ENCODE measurements at places on chromosomes 4 and X.
A peak's percentile ranks its signal among the peaks of the same experiment; 100 is the strongest.

DNA sequence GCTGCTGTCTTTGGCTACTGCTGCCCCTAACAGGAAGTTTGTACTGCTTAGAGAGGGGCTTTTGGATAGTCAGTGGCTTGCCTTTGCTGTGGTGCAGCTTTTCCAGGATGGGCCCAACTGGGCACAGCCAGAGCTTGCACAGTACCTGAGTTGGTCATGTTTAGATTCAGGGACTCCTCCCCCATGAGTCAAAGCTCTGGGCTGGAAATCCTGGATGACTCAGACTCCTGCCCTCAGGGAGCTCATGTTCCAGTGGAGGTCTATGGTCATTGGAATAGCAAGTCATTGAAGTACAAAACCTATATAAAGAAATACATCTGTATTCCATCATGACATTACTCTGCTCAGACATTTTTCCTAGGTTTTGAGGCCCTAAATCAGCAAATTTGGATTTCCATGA is 66.7 kb upstream of the PJA1 start:
- no peak for DNase-seq

- DNase-seq: no peak
These were observed 10.1 kb downstream of the ELF4 start for GRCh38 chrX:130100180-130100579.

DNA sequence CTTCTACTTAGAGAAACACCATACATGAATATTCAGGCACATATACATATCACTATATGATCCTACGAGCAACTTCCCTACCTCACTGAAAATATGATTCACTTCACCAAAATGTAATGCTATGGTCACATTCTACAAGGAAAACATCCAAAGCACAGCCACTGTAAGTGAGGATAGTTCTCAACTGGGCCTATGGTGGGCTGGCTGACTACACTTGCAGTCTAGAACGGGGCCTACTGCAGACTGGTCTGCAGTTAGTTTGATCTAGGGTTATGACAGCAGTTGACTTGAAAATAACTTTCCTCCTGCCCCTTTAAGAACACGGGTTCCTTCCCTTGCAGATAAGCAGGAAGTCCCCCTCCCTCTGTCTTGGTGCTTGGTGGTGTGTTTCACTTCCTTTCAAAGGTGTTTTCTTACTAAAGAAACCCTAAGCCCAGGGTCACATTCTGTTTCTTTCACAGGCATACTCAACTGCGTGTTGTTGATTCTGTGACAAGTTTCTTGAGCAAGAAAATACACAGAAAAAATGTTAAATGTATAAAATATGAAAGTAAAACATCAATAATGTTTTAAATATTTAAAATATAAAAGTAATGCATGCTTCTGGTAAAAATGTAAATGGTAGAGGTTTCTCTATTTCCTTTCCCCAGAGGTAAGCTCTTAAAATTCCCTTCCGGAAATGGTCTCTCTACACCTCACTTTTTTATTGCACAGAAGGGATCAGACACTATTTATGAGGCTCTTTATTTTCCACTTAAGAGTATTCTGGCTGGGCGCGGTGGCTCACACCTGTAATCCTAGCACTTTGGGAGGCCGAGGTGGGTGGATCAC is 18.0 kb upstream of the TMSB4X start:
- no peak for DNase-seq

DNA sequence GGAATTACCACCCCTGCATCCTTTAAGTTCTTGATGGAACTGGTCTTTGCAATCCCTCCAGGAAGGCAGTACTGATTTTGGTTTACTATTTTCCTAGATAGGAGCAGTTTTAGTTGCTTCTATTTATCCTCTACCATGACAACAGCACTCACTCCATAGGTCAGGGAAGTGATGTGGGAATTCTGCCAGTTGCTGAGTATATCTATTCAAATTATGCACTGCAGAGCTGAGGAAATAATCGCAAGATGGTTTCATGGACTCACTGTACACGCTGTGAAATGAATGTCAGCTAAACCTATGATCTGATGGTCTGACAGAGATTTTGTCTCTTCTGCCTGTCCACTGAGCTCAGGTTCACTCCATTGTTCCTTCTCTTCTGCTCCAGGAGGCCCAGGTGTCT is 135.8 kb downstream of the FAAH2 start:
- no peak for DNase-seq

DNA sequence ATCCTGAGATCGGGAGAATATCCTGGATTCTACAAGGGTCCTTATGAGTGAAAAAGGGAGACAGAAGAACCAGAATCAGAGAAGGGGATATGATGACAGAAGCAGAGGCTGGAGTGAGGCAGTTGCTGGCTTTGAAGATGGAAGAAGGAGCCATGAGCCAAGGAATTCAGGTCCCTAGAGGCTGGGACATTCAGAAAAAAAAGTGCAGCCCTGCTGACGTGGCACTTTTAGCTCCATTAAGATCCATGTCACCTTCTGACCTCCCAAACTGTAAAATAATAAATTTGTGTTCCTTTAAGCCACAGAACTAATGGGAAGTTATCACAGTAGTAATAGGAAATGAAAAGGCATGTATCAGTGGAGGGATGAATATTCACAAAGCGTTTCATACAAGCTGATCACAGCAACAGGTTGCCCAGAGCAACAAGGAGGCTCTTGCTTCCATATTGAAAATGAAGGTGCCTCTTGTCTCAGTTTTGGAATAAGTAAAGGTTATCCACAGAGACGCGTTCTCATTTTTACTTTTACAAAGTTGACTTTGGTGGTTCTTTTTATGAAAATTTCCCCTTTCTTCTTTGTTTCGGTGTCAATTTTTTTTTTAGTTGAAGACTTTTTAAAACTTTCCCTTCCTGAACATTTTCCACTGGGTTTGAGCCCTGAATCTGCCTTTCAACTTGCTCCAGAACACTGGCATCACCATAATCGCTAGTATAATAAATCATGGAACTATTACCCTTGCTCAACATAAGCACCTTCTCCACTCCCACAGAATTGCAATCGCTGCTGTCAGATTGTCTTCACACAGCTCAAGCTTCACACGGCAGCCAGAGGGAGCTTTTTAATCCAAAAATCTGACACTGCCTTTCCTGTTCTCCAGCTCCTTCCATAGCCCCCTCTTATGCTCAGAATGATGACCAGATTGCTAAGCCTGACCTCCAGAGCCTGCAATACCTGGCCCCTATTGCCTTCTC is 127.6 kb upstream of the RBPJ start:
- DNase-seq: no peak

DNA sequence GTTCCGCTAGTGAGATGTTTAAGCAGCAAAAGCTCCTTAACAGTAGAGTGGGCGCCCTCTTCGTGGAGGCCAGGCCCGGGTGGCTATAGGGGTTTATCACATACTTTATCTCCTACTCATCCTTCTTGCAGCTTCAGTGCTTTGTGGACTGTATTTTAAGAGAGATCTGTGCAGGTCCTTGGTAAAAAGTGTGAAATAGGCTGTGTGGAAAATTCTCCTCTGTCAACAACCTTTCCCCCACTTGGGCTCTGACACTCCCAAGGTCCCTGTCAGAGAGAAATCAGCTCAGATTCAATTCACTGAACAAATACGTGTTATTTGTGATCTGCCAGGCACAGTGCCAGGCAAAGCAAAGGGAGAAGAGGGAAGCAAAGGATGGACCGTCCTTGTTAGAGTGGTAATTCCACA is 214.3 kb upstream of the PPARGC1A start:
- DNase-seq: no peak

DNA sequence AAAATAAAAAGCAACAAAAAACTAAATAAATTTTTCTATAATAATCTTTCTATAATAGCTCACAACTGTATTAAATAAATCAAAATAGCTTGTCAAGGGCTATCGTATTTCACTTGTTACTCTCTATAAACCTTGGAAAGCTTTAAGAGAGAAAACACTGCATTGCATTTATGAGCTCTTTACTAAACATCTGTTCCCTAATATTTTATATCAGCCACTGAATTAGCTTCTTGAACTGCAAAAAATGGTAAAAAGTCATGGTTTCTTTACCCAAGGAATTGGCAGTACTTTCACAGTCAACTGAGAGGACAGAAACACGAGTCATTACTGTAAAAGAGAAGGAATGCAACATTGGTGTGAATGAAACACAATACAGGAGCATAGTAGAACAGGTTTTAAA is 671.2 kb downstream of the PCDH18 start:
- DNase-seq: no peak

- DNase-seq: no peak
These were observed 76.0 kb downstream of the HHIP start for GRCh38 chr4:144721994-144722393.

DNA sequence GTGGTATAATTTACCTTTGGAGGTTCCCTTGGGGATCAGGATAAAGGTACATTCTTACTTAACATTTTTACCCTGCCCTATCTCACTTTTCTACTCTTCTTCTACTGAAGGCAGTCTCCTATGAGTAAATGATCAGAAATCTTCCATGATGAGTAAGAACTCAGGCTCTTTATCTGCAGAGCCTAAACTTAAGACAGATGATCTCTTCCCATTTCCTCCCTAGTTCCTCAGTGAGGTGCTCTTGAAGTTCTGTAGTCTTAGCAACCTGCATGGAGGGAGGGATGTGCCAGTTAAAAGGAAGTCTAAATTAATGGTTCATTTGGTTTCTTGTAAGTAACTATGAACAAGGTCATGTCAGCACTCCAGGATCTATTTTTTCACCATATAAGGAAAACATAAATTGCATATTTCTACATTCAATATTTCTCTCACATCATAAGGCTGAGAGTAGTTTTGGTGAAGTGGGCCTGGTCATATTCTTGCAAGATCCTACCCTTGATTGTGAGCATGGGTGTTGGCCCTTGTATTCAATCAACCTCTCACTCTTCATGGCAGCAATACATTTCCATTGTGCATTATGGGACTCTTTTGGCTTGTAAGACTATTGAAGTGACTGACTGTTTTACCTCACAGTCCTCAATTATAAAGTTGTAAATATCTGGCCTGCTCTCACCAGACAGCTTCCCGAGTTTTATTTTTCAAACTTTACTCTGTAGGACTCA is 295.5 kb downstream of the SLC7A11 start:
- no peak for DNase-seq

GRCh38 chrX:3521396-3521795 is 174.9 kb upstream of the MXRA5 start:
- no peak for DNase-seq

- DNase-seq: no peak
These were observed 54.1 kb downstream of the TXK start for GRCh38 chr4:48079972-48080391.

DNA sequence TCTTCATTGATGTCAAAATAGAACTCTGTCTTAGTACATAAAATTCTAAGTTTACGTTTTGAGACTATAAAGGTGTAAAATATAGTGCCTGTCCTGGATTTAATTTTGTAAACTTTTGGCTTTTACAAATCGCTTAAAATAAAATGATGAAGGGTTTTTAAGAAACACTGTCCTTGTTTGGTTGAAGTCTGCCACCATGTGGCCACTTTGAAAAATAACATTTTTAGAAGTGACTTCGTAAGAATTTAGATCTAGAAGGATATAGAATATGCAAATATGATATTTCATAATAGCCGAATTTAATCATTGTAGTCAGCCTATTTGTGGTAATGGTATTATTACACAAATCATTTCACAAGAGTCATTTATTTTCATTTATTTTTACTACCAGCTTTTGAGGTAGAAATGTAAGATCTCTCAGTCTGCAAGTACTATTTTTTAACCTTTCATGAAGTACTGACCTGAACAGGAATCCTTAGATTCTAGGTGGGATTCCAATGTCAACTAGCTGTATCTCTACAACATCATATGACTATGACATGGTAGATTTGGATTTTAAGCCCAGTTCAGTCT is 31.0 kb upstream of the FAT4 start:
- DNase-seq: no peak

- no peak for DNase-seq
These were observed 109.4 kb upstream of the FAM9C start for GRCh38 chrX:13153796-13154195.

DNA sequence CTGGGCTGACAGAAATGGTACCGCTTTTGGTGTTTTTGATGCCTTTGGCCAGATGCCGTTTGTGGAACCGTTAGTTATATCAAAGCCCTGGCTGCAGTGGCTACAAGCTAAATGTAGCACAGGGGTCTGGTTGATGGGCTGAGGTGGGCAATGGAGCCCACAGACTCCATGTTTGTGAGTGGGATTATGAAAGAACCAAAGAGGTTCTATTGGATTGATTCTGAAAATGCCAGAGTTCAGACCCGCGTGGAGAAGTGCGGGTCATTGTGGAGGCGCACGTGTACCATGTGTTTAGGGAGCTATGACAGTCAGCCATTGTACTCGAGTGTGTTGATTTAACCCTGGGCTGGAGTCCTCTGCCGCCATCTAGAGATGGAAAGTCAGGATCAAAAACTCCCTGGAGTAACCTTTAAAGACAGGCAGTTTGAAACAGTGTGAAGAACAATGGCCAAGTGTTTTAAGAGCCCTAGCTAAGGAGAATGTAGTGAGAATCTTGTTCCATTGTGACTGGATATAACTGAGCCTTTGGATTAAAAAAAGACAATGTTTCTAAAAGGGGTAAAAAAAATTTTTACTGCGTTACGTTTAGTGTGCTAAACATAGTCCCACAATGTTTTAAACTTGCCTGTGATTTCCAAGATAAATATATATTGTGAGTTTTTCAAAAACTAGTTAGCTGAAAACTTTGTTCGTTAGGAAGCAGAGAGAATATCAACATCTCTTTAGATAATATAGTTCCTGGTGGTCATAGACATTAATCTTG is 12.7 kb downstream of the ART3 start:
- DNase-seq: peak; percentile 2

DNA sequence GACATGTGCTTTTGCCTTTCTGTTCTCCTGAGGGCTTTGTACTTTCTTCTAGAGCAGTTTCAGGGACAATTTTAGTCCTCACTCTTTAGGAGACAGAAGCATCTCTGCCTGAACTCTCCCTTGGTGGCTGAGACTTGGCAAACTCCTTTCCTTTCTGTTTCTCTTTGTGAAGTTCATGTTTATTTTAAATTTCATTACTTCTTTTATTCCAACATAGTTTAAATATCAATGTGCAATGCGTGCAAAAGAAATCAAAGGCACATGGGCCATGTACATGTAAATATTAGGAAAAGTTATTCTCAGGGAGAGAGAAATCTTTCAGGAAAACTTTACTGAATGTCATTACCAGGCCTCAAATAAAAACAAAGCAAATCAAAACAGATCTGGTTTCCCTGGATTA is 177.6 kb downstream of the RNF150 start:
- DNase-seq: no peak

DNA sequence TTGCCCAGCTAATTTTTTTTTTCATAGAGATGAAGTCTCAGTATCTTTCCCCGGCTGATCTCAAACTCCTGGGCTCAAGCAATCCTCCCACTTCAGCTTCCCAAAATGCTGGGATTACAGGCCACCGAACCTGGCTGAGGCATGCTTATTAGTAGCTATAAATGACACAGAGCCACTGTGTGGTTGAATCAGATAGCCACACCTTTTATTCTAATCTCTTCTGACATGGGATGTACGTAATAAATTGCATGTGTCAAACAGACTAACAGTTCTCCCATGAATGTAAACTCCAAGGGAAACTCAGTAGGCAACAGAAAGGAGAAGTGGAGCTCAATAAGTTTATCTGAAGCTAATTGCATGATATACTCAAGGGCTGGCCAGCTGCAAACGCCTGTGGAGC is 139.8 kb upstream of the VCX3A start:
- no peak for DNase-seq

GRCh38 chrX:2183193-2183725 is 317.5 kb downstream of the DHRSX start:
- no peak for DNase-seq

GRCh38 chr4:184475096-184475461 is 729 bp upstream of the IRF2 start:
- no peak for DNase-seq
